ENCODE measurements at places on chromosomes 16 and 17.

DNA sequence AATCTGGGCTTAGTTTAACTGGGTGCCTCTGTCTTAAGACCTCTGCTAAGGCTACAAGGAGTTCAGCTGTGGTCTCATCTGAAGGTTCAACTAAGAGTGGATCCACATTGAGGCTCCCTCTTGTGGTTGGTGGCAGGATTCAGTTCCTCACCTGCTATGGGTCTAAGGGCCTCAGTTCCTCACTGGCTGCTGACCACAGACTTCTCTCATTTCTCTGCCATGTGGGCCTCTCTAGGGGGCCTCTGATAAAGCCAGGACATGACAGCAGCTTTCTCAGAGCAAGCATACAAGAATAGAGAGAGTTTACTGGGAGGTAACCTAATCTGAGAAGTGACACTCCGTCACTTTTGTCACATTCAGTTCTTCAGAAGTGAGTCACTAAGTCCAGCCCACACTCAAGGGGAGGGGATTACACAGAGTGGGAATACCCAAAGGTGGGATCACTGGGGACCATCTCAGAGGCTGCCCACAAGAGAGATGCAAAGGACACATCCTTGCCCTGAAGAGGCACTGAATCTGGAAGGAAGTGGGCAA is 19.2 kb upstream of the ABAT start:
- DNase-seq, result peak; percentile 46

- no peak for DNase-seq
Observed at GRCh38 chr16:23348579-23349469, 46.7 kb downstream of the SCNN1B start.

GRCh38 chr16:55542459-55543082 is 23.9 kb upstream of the CAPNS2 start:
- peak; percentile 80 for DNase-seq

DNA sequence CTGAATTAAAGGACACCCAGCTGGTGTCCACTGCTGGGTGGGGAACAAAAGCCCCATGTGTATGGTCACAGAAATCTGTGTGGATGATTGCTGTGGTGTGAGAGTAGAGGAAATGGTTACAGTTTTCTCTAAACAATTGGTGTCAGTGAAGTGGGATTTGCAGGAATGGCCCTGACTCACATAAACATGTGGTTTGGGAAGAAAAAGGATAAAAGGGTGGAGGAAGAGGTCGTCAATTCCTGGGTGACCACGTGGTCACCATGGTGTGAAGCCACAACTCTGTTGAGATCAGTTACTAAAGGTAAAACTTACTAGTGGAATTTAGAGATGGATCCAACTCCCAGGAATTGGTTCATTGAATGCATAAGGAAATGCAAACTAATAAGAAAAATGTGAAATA is 3.6 kb upstream of the TUBG2 start:
- DNase-seq, result peak; percentile 56

GRCh38 chr16:47779201-47780016 is 318.3 kb downstream of the PHKB start:
- DNase-seq, result peak; percentile 38

DNA sequence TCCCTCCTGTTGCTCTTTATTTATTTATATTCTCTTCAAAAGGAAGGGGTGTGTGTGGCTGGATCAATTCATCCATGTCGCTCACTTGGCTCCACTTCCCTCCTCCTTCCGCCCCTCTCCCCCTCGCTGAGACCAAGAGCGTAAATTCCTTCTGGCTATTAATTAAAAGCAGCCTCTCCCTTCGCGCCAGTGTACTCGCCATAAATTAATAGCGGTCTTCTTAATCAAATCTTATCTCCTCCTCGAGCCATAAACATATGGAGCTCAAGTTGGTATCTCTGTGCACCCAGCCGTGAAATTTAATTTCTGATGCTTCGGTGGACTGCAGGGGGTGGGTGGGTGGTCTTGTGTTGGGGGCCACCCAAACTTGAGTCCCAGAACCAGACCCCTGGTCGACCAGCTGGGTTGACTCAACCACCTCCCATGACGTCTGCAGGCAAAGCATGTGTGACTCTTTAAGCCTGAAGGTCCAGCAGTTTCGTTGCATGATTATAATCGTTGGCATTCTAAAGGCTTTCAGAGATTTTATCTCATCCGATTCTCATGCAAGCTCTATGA is 57.9 kb downstream of the SDK2 start:
- peak; percentile 13 for DNase-seq

DNA sequence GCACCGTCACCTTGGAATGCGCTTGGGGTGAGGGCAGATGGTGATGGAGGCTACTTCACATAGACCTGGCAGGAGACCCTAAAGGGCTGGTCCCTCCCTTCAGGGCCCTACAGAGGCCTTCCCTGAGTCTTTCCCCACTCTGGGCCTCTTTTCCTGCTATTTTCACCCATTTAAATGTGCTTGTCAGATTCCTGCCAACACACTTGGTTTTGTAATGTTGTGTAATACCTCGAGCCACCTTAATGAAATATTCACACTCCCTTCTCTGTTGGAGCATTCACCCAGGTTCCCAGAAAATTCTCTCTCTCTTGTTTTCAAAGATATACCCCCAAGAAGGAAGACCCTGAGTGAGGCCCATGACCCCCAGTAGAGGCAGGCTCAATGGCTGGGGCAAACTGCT is 456.6 kb upstream of the DYNLRB2 start:
- no peak for DNase-seq

- no peak for DNase-seq
Observed at GRCh38 chr17:29210879-29211278, 30.7 kb upstream of the MYO18A start.
